ENCODE measurements at places on chromosomes 7 and 10.

- peaks cover 17% of the 10 kb centered on the region for H3K36me3 ChIP-seq
- H3K4me3 ChIP-seq: no peak overlapping the region
- no peak overlapping the region for H3K27ac ChIP-seq
- no peaks in the 10 kb centered on the region for H3K4me1 ChIP-seq
Observed at GRCh38 chr7:156691764-156692163, 51.2 kb downstream of the RNF32 start.

- H3K27me3 ChIP-seq: no peaks in the 10 kb centered on the region
- no peak for DNase-seq
- peak overlapping the region; percentile 82 for H3K27ac ChIP-seq
- peaks cover 75% of the 10 kb centered on the region for H3K4me1 ChIP-seq
- H3K36me3 ChIP-seq: peaks cover 46% of the 10 kb centered on the region
Observed at GRCh38 chr10:80197972-80198916, 7.1 kb downstream of the ANXA11 start.

- no peak for DNase-seq
- H3K4me3 ChIP-seq: no peak overlapping the region
- no peaks in the 10 kb centered on the region for H3K36me3 ChIP-seq
- H3K27me3 ChIP-seq: no peaks in the 10 kb centered on the region
Observed at GRCh38 chr7:45686441-45687184, 112.4 kb downstream of the ADCY1 start.

- H3K4me1 ChIP-seq: peaks cover 5% of the 10 kb centered on the region
- no peak overlapping the region for H3K4me3 ChIP-seq
- peaks cover 6% of the 10 kb centered on the region for H3K36me3 ChIP-seq
- peaks cover 2% of the 10 kb centered on the region for H3K27me3 ChIP-seq
- DNase-seq: no peak
Observed at GRCh38 chr10:6624392-6624791, 44.3 kb upstream of the PRKCQ start.

- peak; percentile 81 for DNase-seq
- no peak overlapping the region for H3K4me3 ChIP-seq
- peak overlapping the region; percentile 55 for H3K27ac ChIP-seq
- peaks cover 26% of the 10 kb centered on the region for H3K4me1 ChIP-seq
Observed at GRCh38 chr10:84267503-84268126, 22.8 kb downstream of the RGR start.

DNA sequence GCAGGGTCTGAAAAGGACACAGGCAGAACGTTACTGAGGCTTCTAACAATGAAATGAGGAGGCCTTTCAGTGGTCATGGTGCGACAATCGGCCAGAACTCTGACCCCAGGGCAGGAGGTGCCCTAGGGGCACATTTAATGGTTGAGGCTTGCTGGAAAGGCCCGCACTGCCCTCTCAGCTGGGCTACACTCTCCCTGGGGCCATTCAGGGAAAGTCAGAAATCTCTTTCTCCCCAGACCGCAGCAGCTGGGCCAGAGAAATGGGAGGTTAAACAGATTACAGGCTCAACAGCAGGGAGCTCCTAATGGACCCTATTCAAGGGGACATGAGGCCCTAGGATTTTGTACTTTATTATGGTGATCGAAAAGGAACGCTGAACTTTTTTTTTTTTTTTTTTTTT, 85.6 kb upstream of the FGFR2 start:
- H3K4me3 ChIP-seq: no peak overlapping the region
- DNase-seq: no peak
- no peaks in the 10 kb centered on the region for H3K36me3 ChIP-seq
- no peaks in the 10 kb centered on the region for H3K27me3 ChIP-seq
- H3K4me1 ChIP-seq: no peaks in the 10 kb centered on the region

- H3K36me3 ChIP-seq: peaks cover 25% of the 10 kb centered on the region
- no peak for DNase-seq
- H3K27ac ChIP-seq: no peak overlapping the region
- H3K4me3 ChIP-seq: no peak overlapping the region
- no peaks in the 10 kb centered on the region for H3K27me3 ChIP-seq
- peaks cover 27% of the 10 kb centered on the region for H3K4me1 ChIP-seq
Observed at GRCh38 chr10:88379575-88379974, 203.5 kb downstream of the RNLS start.

DNA sequence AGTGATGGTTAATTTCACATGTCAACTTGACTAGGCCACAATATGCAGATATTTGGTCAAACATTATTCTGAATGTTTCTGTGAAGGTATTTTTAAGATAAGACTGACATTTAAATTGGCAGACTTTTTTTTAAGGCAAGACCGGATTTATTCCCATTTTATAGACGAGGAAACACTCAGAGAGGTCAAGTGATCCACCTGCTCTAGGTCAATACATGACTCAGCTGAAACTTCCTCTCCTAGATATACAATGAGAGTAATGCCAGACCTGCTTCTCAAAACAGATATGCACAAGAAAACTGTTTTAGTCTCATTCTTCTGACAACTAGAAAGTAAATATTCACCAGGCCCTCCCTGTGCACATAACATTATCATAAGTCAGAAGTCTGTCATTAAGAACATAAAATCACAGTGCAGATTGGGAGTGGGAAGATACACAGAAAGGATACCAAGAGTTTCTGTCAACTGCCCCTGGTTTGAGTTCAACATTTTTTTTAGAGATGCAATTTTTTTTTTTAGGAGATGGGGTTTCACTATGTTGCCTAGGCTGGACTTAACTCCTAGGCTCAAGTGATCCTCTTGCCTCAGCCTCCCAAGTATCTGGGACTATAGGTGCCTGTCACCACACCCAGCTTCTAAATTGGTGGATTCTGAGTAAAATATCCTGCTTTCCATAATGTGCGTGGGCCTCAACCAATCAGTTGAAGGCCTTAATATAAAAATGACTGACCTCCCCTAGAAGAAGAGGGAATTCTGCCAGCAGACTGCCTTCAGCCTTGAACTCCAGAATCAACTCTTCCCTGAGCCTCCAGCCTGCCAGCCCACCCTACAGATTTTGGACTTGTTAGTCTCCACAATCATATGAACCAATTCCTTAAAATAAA, 121.4 kb downstream of the ZFAND4 start:
- peaks cover 3% of the 10 kb centered on the region for H3K36me3 ChIP-seq
- H3K27me3 ChIP-seq: no peaks in the 10 kb centered on the region
- H3K27ac ChIP-seq: no peak overlapping the region
- peaks cover 11% of the 10 kb centered on the region for H3K4me1 ChIP-seq
- no peak for DNase-seq
- H3K4me3 ChIP-seq: no peak overlapping the region

GRCh38 chr7:4774658-4775249, 669 bp upstream of the AP5Z1 start:
- peaks cover 11% of the 10 kb centered on the region for H3K36me3 ChIP-seq
- H3K27ac ChIP-seq: peak overlapping the region; percentile 98
- H3K27me3 ChIP-seq: no peaks in the 10 kb centered on the region
- no peak for DNase-seq
- peak overlapping the region; percentile 98 for H3K4me3 ChIP-seq

GRCh38 chr10:84342584-84342983, 14.2 kb downstream of the CCSER2 start:
- H3K36me3 ChIP-seq: peaks cover 43% of the 10 kb centered on the region
- DNase-seq: peak; percentile 12
- H3K27me3 ChIP-seq: no peaks in the 10 kb centered on the region
